Activated CD4-positive, alpha-beta T cell treated with anti-CD3 and anti-CD28 coated beads, Interleukin-2, amount 10 ng/mL, durations not matched to agents 7 days and 5 days (primary cell): ENCODE measurements at places on chromosomes 3 and 15. TPM values are rescaled to one million over a fixed set of nuclear protein-coding genes. Genes with fewer than 3 reads are reported as not detected.

GRCh38 chr15:96354731-96355567 lies 24.4 kb downstream of the NR2F2 start:
- no peak overlapping the region for H3K4me3 ChIP-seq
- H3K27ac ChIP-seq: no peak overlapping the region
- peaks cover 21% of the 10 kb centered on the region for H3K4me1 ChIP-seq
- no peak for DNase-seq
- H3K36me3 ChIP-seq: peaks cover 2% of the 10 kb centered on the region

- DNase-seq: peak; percentile 16
- H3K36me3 ChIP-seq: peaks cover 19% of the 10 kb centered on the region
- H3K27ac ChIP-seq: peak overlapping the region; percentile 70
- peaks cover 46% of the 10 kb centered on the region for H3K4me1 ChIP-seq
- H3K27me3 ChIP-seq: no peaks in the 10 kb centered on the region
Observed at GRCh38 chr3:187986514-187986934, 167.4 kb upstream of the LPP start.

GRCh38 chr3:112115161-112115739 lies 17.8 kb downstream of the GCSAM start:
- no peak for DNase-seq
- H3K4me3 ChIP-seq: no peak overlapping the region
- peaks cover 43% of the 10 kb centered on the region for H3K4me1 ChIP-seq
- H3K36me3 ChIP-seq: peaks cover 36% of the 10 kb centered on the region

CCR4 gene
- 60.3 TPM for total RNA-seq
